ENCODE measurements at places on chromosomes 12 and 14.

- no peak for DNase-seq
Observed at GRCh38 chr12:94297876-94298505, 149.6 kb downstream of the PLXNC1 start.

DNA sequence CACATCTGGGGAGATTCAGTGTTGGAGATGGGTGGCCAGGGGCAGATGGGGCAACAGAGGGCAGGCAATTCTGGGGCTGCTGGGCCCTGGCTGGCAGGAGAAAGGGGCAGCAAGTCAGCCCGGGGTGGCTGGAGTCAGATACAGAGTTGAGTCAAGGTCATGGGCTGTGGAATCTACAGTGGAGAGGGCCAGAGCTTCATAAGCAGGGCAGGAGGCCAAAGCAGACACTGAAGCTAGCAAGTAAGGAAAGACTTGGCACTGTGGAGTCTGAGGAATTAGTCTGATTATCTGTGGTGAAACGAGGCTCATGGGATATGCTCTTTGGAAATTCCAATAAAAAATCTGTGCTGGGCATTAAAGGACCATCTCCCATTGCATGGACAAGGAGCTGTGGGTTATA, 95.5 kb downstream of the TMX1 start:
- no peak for DNase-seq

GRCh38 chr14:104926619-104927431, 2.1 kb downstream of the PLD4 start:
- no peak for DNase-seq

DNA sequence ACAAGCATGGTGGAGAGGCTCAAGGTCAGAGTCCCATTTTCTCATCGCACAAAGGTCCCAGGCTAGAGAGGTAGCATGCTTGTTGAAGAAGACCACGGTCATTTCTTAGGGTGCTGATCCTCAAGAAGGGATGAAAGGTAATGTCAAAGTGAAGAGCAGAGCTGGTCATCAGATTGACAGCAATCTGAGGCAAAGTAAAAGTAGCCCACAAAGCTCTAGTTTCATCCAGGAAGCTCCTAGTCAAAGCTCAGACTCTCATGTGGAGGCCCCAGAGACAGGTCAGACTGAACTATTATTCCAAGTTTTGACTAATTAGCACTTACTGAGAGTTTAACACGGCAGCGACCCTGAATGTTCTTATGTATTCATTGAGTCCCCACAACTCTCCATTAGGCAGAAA, 270.6 kb downstream of the RPS29 start:
- DNase-seq, result no peak

- no peak for DNase-seq
Observed at GRCh38 chr14:51185754-51186153, 54.3 kb upstream of the TMX1 start.

DNA sequence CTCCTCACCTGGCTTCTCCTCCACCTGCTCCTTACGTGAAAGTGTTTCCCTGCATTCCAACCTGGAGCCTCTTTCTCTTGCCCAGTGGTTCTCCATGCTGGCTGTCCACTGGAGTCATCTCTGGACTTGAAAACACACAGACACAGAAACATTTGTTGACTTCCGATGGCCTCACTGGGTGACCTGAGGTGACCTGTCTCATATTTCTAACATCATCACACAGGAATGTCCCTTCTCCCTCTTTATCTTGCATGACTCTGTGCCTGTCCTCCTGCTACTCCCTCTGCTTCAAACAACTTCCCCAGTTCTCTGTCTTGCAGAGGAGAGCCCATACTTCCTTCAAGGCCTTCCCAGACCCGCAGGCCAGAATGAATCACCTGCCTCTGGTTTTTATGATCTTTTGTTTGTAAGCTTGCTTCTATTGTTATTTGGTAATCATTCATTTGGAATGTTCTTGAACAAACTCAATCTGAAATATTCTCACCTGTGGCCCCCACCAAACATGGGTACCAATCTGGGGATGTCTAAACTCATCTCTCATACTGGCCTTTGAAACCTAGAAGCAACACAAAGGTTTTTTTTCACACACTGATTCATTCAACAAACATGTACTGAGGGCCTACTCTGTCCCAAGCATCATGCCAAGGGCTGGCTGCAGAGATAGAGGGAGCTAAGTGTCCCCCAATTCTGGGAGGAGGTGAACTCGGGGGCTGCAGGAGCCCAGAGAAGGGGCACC, 9.7 kb upstream of the RIN3 start:
- no peak for DNase-seq

DNA sequence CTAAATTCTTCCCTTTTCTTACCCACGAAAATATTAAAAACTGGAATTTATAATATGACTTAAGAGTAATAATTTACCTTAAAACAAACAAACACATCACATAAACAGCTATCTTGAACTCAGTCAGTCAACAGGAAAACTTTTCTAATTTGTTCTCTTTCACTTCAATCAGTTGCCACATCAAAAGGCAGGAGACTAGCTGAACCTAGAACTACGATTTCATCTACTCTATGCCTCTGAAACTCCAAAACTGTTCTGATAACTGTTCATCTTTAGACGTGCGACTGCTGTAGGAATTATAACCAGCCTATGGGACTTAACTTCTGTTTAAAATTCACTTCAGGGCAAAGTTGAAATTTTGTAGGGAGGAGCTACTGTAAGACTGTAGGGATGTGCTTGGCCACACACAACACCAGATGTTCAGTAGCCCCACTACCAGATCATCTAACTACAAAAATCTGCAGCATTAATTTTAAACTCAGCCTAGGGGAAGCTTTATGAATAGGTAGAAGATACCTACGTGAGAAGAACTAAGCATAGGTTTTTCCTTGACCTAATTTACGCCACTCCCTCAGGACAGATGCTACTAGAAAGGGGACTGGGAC, 7.6 kb upstream of the RAD51AP1 start:
- no peak for DNase-seq

DNA sequence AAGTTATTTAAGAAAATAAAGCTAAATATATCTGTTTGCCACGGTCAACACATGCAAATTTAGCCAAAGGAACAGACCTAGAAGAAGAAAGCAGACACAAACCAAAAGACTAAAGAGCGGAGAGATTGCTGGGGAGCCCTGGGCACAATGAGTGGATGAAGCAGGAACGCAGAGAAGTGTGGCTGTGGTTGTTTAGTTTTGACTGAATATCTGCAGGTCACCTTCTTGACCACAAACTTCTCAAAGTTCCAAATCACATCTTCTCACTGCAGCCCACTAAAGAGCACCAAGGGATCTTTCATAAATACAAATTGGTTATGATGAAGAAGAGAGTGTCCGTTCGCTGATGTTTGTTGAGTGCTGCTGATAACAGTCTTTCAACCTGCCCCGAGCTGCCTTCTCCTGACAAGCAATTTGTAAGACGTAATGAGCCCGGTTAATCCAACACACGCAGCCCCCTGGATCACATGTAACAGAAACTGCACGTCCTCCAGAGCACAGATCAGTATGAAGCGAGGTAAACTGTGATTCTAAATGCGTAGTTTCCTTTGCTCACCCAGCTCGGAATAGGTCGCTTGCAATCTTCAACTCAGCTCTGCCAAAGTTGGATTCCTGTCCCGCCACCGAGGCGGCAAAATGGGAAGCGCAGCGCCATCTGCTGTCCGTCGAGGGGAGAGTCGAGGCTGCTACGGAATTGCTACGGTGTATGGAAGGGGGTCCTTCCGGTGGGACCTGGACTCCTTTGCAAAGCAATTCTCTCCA, 120.8 kb downstream of the GXYLT1 start:
- peak; percentile 58 for DNase-seq

DNA sequence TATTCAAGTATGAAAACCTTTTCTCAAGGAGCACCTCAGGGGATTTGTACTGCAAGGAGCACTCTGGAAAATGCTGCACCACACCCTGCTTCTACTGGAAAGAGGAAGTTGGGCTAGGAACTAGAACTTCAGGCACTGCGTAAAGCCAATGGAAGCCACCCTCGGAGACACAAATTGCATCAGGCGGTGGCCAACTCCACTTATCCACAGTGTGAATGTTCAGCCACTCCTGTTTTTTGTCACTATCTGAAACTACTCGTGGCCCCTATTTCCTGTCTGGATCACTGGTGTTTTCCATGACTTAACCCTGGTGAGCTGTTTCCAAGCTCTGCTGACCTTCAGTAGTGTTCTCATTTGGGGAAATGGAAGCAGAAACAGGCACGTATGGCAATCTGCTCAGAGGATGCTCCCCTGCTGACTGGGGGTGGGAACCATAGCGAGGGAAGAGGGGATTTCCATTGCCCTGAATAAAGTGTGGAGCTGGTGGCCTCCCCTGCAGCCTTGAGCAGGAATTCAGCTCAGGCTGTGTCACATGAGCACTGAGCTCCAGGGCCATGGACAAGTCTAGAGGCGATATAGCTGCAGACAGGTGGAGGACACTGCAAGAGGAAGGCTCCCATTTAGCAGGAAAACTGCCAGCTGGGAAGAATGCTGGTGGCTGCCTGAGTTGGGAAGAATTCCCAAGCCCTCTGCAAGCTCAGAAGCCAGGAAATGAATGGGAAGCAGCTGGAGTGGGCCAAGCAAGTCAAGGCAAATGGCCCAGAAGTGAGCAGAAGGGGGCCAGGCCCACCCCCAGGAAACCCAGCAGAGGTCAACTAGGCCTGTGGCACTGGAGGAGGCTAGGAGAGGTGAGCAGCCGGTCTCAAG, 50.5 kb upstream of the RAP1B start:
- no peak for DNase-seq

DNA sequence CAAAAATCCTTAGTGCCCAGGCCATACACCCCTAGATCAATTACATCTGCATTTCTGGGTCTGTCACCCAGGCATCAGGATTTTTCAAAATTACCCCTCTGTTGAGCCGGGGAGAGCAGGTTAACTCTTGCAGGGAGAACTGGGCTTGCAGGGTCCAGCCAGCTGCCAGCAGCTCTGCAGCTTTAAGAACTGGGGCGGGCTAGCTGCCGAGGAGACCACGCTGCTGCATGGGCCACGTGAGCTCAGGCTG, at the start of gene DGLUCY:
Gene DGLUCY (plus strand): TSS at position 245 of the 250 bp plus-strand sequence. CDS start 46,222 bp downstream, outside the sequence.
- DNase-seq, result no peak

DNA sequence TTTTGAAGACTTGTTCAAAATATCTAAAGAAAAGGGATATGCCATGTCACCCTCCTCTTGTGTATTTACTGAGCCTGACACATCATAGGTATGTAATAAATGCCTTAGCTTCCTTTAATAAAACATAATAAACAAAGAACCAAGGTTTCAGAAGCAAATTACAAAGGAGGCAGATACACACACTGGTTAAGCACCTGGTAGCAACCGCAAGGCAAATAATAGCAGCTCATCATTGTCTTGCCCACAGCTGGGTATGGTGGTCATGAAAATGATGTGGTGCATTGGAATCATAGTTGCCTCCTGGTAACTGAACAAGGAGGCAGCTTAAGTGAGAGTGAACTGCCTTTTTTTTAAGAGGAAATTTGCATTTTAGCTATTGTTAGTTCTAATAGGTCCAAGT, 39.0 kb downstream of the PAX9 start:
- DNase-seq, result no peak

DNA sequence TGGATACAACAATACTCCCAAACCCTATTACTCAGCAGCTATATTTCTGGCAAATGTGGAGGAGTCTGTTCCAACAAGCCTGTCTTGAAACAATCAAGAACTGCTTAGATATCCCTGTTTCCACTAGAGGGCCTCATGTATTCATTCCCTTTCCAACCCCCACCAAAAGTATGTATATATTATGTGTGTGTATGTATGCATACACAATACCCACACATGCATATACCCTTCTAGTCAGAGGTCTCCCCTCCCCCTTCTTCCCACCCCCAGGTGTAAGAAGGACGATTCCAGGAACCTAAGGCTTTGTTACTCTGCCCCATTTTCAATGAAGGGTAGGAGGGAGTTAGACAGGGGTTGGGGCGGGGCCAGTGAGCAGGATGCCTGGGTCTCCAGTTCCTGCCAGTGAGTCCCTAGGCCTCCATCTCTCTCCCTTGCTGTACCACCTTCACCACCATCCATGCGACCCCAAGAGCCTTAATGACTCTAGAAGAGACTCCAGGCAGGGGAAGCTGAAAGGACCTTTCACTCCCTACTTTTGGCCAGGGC, at the start of gene DGKA:
Gene DGKA (plus strand): TSS at position 392 of the 546 bp plus-strand sequence. CDS start 5,342 bp downstream, outside the sequence.
- DNase-seq, result peak; percentile 56

- DNase-seq, result no peak
Observed at GRCh38 chr12:7110661-7111060, 1.6 kb upstream of the C1RL start.

DNA sequence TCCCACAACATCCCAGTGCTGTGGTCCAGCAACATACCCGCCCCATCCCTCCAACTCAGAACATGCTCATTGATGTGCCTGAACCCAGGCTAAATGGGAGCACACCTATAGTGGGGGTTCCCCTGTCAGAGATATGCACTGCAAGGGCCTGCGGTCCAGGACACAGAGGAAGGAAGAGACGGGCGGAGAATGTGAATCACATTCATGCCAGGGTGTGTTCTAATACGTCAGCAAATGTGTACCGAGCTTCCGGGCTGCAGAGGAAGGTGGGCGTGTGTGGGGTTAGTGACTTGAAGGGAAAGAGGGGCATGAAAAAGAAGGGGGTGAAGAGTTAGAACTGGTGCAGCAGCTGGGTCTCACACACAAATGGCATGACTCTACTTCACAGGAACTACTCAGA, 83.7 kb downstream of the DPF3 start:
- peak; percentile 5 for DNase-seq

DNA sequence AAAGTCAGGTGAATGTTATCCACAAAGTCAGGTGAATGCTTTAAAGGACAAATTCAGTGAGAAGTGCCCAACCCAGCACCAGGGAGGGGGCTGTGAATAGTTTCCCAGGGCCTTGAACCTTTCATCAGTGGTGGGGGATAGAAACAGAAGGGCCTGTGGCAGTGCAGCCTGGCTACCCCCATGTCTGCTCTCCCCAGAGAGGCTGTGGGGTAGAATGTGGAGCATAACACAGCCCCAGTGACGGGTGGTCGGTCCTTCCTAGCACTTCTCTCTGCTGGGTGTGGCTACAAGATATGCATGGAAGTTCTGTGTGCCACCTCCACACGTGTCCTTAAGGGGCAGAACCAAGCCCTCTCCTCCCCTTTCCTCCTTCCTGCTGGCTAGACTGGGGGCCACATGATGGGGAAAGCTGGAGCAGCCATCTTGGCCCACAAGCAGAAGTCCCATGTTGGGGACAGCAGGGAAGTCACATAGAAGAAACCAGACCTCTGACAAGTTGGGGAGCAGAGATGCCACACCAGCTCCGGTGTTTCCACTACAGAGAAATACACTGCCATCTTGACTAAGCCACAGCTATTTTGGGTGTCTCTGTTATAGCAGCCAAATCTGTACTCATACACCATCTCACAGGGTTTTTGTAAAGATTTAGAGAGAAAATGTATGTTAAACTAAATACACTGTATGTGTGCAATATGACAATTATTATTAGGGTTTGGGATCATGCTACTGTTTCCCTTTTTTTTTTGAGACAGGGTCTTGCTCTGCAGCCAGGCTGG, 17.0 kb downstream of the RITA1 start:
- DNase-seq, result no peak

- no peak for DNase-seq
Observed at GRCh38 chr12:130568501-130568900, 147.6 kb downstream of the RIMBP2 start.

All from T-helper 9 cell (primary cell).